MM.1S (cell line): ENCODE measurements at places on chromosomes 5 and 9.

DNA sequence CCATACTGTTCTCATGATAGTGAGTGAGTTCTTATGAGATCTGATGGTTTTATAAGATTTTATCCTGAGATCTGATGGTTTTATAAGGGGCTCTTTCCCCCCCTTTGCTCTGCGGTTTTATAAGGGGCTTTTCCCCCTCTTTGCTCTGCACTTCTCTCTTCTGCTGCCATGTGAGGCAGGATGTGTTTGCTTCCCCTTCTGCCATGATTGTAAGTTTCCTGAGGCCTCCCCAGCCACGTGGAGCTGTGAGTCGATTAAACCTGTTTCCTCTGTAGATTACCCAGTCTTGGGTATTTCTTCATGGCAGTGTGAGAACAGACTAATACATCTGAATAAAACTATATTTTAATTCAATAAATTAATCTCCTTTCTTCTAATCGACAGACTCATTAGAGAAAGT is 64.9 kb upstream of the ZSWIM6 start:
- no peak for DNase-seq

DNA sequence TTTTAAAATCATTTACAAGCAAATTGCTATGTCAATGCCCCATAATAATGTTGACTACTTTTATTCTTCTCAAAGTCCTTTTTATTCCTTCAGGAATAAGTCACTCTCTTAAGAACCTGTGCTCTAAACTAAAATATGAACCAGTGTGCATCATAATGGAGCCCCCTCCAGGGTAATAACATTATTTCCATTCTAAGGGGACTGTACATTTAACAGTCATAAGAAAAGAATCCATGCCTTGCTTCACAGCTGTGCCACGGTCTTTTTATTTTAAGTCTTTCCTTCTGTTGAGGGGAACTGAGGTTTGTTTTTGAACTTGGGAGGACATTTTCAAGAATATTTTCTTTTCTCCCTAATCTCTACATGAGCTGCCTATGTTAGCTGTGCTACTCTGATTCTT is 297.6 kb downstream of the MAN2A1 start:
- no peak for DNase-seq

- DNase-seq: peak; percentile 72
Observed at GRCh38 chr9:114487607-114488300, 17.5 kb downstream of the WHRN start.

GRCh38 chr9:125153712-125154367 is 10.5 kb upstream of the SCAI start:
- DNase-seq: no peak

DNA sequence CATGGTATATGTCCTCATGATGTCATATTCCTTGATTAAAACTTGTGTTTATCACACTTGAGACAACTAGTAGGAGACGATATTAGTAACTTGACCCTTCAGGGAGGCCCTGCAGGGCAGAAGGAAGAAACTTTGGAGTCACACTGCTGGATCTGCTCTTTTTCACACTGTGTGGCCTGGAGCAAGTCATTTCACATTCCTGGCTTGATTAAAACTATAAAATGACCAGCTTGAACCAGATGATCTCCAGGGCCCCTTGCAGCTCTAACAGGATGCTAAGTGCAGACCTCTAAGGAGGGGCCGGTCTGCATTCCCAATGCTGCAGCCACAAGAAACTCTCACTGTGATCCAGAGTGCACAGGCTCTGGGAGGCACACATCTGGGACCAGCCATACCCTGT is 146.4 kb upstream of the ZNF366 start:
- no peak for DNase-seq

GRCh38 chr9:104997536-104997935 is 69.6 kb upstream of the ABCA1 start:
- DNase-seq: no peak

DNA sequence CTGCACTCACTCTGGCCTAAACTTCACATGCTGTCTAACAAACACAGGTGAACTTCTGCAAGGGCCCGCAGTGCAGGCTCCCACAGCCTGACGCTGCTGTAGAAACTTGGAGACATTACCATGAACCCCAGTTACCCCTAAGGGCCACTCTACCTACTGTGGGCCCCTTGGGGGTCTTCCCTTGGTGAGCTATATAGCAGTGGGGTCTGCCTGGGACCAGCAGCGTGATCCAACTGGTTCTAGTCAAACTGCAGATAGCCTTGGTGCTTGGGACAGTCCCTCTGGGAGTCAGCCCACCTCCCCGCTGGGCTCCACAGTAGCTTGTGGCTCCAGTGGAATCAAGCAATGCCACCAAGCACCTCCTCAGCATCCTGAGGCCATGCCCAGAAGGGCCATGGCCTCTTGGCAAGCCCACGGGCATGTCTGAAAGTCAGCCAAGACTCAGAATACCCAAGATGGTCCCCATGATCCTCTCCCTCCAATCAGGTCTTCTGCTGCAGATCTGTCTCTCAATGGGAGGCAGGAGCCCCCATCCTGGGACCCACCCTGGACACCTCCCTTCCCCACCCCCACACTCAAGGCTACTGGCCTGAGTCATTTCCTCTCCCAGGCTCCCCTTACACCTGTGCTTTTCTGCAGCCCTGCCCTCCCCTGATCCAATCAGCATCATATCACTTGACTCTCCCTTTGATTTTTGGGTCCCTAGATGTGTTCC is 230.0 kb upstream of the IRX1 start:
- DNase-seq: no peak

GRCh38 chr5:82785882-82786509 is 291.2 kb downstream of the TMEM167A start:
- DNase-seq: no peak

GRCh38 chr9:122347348-122348287 is 23.2 kb upstream of the PTGS1 start:
- DNase-seq: no peak

GRCh38 chr9:88578121-88579049 is 43.4 kb downstream of the NXNL2 start:
- peak; percentile 58 for DNase-seq

GRCh38 chr5:14778792-14779070 is 92.8 kb downstream of the ANKH start:
- no peak for DNase-seq

GRCh38 chr9:116345817-116346216 is 192.2 kb downstream of the PAPPA start:
- no peak for DNase-seq

GRCh38 chr9:74122661-74123060 is 374.5 kb upstream of the RORB start:
- no peak for DNase-seq

- peak; percentile 24 for DNase-seq
Observed at GRCh38 chr5:102561894-102562760, 63.3 kb upstream of the SLCO6A1 start.

GRCh38 chr5:81789033-81789432 is 38.1 kb upstream of the SSBP2 start:
- no peak for DNase-seq

DNA sequence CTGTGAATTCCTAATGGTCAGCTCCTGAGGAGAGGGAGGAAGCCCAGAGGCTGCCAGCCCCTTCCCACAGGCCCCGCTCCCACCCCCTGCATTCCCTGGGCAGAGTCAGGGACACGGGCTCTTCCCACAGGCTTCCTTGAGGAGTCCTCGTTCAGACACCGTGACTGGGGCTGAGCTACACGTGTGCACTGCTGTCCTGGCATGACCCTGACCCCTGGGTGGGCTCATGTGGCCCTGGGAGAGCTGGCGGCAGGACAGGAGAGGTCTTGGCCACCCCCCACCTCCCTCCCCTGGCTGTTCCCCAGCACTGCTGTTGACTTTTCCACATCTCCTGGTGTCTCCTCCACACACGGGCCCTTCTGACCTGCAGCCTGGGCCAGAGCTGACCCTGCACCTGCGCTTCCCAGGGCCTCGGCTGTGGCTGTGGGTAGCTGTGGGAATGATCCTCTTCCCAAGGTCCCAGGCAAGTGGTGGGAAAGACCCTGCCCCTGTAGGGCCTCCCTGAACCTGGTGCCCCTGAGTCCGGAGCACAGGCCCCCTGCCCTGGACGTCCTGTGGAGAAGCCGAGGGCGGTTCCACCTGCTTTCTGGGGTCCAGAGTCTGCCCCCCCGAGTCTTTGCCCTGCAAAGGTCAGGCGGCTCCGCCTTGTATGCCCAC is 56.5 kb upstream of the NKD2 start:
- DNase-seq: no peak

DNA sequence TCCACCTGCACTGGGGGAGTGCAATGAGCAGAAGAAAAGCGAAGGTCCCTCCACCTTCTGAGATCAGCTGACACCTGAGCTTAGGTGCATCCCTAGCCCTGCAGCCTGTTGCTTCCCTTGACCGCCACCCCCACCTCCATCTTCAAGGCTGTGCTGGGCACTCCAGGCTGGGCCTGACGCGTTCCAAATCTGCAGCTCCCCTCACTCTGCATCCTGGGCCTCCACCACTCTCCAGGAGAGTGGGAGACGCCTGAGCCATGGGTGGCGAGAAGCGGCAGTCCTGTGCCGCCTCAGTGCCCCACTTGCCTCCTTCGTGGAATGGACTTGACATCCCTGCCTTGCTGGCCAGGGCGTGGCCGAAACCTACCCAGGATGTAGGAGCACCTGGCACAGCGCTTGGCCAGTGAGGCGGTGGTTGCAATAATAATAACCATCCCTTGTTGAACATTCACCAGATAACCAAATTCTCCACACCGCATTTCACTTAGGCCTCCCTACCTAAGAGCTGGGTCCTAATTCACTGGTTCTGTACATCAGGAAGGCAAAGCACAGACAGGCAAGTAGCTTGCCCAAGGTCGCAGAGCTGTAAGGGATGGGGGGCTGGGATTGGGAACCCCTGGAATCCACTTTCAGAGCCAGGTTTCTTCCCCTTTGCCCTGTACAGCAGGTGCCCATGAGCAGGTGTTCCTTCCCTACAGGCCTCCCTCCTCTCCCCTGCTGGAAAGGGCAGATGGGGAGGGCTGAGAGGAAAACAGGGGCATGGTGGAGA is 11.7 kb downstream of the B4GALT7 start:
- no peak for DNase-seq

GRCh38 chr5:170076211-170076610 is 29.5 kb upstream of the FOXI1 start:
- DNase-seq: no peak

DNA sequence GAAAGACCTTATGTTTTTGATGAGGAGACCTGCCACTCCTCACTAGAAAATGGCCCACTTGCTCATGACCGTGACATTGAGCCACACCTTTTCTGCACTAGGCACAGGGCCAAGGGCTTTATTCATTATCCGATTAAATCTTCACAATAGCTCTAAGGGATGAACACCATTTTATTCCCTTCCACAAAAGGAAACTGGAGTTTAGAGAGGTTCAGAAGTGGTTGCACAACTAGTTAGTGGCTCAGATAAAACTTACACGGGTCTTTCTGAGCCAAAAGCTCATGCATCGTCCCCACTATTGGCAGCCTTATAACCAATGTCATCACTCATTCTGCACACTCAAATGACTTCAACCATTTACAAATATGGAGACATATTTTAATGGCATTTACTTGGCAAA is 39.4 kb downstream of the SUSD1 start:
- DNase-seq: no peak

GRCh38 chr5:33332804-33333203 is 108.0 kb upstream of the TARS1 start:
- DNase-seq: peak; percentile 15

GRCh38 chr5:166399781-166400180 is 1891.7 kb upstream of the WWC1 start:
- DNase-seq: no peak

DNA sequence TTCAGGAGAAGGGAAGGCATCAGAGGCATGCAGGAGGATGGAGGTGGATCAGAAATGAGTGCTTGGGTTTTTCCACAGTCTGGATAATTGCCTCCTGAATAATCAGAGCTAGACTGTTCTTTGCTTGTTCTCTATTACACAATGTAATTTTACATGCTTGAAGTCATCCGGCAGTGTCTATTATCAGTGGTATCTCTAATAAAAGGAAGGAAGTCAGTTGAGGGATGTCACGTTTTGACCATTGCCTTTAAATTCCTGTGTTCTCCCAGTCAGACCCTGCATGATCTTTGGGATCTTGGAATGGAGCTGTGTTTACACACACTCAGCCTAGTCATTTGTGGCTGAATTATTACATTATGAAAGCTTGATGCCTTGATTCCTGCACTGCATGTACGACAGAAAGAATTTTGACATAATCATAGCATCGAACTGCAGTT is 91.0 kb downstream of the PDE8B start:
- no peak for DNase-seq

DNA sequence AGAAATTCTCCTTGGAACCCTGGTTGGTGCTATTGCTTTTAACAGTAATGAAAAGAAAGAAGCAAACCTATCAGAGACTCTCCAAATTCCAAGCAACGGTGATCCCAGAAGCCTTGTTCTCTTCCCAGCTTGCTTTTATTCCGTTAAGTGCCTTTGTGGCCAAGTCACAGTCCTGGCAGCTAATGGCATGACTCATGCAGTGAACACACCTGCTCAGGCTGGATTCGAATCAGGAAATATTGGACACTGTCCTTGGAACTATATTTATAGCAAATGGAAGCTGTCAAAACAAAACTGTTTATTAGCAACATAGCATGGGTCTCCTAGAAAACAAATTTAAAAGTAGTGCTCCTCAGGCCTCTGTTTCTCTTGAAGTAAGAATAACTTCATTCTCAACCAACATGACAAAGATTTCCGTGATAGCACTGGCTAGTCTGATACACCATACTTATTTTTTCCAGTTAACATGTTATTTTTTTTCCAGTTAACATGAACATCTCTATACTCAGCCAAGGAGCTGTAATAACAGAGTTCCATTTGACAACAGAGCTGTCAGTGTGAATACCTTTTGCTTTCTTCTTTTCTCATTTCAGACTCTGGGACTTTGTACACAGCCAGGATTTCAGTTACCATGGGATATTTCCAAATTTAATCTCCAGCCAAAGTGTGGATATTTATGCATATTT is 502.4 kb downstream of the GADD45G start:
- DNase-seq: no peak

GRCh38 chr5:33612386-33612785 is 171.6 kb downstream of the TARS1 start:
- no peak for DNase-seq
